ENCODE measurements at places on chromosomes 7 and 10.

DNA sequence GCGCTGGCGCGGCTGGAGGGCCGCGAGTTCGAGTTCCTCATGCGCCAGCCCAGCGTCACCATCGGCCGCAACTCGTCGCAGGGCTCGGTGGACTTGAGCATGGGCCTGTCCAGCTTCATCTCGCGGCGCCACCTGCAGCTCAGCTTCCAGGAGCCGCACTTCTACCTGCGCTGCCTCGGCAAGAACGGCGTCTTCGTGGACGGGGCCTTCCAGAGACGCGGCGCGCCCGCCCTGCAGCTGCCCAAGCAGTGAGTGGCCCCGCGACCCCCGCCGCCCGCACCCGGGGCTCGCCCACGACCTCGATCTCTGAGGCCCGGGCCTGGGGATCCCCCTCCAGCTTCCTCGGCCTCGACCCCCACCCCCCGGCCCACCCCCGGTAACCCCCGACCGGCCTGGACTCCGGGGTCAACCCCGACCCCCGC, 537 bp downstream of the FOXK1 start:
- no peak for DNase-seq

GRCh38 chr7:44685723-44686122, 62.9 kb upstream of the ZMIZ2 start:
- DNase-seq = no peak

DNA sequence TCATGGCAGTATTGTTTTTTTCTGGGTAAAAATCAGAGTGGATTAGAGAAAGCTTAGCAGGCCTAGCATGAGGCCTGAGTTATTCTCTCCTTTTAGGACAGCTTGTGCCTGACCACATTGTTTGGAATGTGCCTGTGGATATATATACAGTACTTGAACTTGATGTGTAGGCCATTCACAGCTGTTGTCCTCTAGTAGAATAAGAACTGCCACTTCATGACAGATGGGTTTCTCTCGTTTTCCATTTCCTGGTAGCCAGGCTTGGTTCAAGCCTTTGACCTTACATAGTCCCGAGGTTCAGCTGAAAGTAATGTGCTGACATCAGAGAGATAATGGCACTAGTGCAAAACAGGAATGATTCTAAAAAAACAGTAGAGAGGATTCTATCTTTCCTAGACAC, 473.9 kb downstream of the AUTS2 start:
- no peak for DNase-seq

- DNase-seq = no peak
Observed at GRCh38 chr7:25831831-25832411, 320.1 kb upstream of the NFE2L3 start.

GRCh38 chr7:17477182-17477581, 178.7 kb downstream of the AHR start:
- DNase-seq = no peak

DNA sequence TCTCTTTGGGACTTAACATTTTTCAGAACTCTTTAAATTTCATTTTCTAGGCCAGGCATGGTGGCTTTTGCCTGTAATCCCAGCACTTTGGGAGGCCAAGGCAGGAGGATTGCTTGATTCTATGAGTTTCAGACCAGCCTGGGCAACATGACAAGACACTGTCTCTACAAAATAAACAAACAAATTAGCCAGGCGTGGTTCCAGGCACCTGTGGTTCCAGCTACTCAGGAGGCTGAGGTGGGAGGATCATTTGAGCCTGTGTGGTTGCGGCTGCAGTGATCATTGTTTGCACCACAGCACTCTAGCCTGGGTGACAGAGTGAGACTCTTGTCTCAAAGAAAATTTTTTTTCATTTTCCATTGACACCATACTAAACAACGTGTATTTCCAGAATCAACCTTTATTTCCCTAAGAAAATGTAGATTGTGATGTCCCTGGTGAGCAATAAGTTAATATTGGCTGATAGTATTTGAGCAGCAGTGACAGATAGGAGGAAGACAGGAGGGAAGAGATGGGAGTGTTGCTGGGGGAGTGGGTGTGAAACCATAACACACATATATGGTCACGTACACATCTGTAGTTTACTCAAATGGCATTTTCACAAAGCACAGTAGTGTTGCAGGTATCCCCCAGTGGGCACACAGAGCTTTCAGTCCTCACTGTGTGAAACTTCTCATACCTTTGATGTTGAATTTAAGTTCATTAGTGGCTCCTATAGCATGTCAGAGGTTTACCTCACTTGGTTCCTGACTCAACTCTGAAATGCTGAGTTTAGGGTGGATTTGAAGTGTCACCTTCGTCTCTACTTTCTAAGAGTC, 205.6 kb downstream of the AUTS2 start:
- DNase-seq = no peak

DNA sequence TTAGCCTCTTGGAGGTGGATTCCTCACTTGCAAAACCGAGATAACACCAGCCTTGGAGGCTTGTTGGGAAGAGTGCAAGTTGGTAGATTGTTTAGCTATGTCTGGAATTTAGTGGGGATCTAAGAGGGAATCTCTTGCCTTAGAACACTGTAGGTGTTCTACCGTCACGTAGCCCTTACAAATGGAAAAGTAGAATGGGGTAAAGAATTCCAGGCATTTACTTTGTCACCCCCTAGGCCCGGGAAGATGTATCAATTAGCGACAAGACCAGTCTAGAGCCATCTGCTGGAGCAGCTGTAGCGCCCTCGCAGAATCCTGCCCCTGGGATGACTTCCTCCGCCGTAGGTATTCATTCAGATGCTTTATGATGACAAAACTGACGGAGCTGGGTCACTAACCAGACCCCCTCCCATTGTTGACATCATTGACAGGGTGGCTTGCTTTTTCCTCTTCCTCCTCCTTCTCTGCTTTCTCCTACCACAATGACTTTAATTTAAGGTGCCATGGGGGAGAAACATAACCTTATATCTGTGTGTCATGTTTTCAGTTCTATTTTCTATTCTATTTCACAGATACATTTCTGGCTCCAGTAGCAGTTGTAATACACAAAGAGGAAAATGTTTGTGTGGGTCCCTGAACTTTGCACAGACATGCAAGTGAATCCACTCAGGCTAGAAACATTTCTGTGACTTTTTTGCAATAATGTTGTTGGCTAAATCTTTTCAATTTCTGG, 262.6 kb upstream of the LYZL1 start:
- DNase-seq = no peak

GRCh38 chr10:54622017-54622416, 179.0 kb downstream of the PCDH15 start:
- DNase-seq = no peak

GRCh38 chr7:144671429-144671828, 164.4 kb downstream of the TPK1 start:
- no peak for DNase-seq

- no peak for DNase-seq
Observed at GRCh38 chr7:67348171-67348570, 351.5 kb downstream of the TYW1 start.

- DNase-seq = no peak
Observed at GRCh38 chr7:129675521-129675920, 64.0 kb downstream of the NRF1 start.

DNA sequence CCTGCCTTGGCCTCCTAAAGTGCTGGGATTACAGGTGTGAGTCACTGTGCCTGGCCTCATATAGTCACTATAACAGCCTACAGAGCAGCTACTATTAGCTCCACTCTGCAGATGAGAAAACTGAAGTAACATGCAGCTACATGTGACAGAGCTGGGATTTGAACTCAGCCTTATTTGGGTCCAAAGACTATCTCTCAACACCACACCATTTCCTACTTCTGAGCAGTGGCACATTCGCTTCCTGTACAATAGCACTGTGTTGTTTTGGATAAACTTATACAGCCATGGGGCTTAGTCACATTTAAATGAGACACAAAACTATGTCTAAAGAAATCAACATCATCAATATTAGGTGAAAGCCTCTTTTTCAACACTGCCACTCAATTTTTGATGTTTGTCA, 69.8 kb upstream of the DNAJB12 start:
- DNase-seq = no peak

- DNase-seq = no peak
Observed at GRCh38 chr10:96967847-96968246, 135.7 kb downstream of the LCOR start.

DNA sequence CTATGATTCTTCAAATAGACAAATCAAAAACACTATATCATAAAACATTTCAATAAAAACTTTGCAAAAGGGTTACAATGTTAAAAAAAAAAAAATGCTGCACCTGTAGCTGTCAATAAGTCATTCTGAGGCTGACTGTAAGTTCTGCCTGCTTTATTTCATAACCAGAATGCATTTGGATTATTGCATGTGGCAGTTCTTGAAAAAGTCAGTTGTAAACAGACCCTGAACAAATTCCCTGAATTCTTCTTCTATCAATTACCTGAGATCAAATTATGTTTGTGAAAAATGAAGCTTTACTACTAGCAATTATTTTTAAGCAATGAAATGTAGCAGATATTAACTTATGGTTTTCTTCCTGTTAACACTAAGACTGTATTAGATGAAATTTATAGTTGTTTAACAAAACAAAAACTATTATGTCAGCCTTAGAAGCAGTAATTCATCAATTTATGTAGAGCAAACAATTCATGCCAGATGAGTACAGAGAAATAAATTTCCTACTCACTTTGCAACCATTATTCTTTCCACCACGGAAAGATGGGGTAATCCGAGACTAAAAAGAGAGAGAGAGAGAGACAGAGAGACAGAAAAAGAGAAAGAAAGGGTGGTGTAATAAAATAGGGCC, 107.8 kb downstream of the SFMBT2 start:
- DNase-seq = no peak

DNA sequence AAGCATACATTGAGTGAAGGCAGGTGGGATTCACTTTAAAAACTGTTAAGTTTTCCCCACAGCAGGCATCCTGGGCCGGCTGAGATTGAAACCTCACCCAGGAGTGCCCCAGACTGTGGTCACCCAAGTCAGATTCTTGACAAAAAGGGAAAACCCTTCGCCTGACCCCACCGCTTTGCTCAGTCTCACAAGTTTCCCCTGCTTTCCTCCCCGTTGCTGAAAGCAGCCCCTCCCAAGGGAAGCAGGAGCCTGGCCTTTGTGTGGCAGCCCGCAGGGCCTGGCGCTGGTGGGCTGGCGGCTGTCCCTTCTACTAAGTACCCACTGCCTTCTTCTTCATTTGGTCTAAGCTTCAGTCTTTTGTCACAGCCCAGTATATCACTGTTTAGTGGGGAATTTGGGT, 16.0 kb downstream of the RNF32 start:
- DNase-seq = no peak

- DNase-seq = no peak
Observed at GRCh38 chr10:78448994-78449418, 415.3 kb downstream of the RPS24 start.

DNA sequence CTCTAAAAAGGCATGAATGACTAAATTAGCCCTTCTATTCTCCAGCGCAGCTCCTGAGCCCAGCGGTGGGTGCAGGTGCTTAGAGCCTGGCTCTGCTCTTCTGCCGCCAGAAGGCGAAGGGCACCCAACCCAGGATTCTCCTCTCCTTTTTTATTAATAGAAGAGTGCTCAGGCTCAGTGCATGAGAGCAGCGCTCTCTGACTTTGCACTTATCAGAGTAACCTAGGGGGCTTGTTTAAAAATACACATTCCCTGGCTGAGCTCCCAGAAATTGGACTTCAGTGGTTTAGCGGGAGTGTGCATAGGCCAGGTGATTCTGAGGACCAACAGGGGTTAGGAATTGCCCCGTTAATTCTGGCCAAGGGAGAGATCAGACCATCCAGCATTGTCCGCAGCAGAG, 1.7 kb upstream of the PFKP start:
- no peak for DNase-seq

DNA sequence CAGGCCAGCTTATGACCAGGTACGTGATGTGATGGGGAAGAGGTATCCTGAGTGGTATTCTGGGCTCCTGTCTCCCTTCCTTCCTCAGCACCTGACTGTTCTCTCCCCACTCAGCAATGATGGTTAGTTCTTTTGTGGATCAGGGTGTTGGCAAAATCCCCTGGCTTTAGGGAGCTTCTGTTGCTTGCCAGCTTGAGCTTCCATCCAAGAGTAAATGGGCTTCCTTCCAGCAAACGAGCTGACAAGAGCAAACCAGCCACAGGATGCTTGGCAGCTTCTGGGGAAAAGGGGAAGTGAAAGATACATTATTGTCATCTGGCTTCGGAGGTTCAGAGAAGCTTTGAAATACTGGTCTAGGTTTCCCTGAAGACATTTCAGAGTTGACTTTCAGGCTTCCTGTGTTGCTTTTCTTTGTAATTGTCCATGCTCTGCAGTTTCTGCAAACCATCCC, 5.2 kb downstream of the DUSP5 start:
- no peak for DNase-seq

GRCh38 chr10:4538016-4538415, 288.0 kb upstream of the AKR1E2 start:
- no peak for DNase-seq

GRCh38 chr10:122338609-122339441, 35.7 kb upstream of the PLEKHA1 start:
- DNase-seq = no peak

GRCh38 chr10:132962623-132963429, 20.5 kb upstream of the CFAP46 start:
- no peak for DNase-seq

DNA sequence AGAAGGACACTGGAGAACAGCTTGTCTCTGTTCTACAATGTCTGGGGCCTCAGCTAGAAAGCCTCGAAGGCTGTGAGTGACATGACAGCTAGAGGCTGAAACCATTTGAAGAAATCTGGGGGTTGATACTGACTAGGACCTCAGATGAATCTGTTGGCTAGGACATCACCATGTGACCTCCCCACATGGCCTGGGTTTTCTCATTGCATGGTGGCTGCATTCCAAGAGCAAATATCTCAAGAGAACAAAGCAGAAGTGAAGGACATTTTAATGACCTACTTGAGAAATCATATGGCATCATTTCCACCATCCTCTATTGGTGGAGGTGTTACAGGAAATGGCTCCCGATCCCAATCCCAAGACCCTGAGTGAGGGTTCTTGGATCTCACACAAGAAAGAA, 450.6 kb upstream of the AUTS2 start:
- no peak for DNase-seq

DNA sequence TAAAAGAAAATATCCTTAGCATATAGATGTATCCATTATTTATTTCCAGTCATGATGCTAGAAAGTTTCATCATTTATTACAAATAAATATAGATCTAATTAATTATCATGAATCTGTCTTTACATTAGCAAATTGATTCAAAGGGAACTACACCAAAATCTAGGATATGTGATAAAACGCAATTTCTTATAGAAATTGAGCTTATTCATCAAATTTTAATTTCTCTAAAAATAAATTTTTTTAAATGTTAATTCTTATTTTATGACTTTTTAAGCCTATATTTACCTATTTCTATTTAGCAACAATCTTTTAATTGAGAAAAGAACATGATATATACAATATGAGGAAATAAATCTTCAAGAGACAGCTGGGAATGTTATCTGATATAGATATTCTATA, 34.0 kb upstream of the ING3 start:
- DNase-seq = no peak

- DNase-seq = no peak
Observed at GRCh38 chr7:30906515-30907240, 5.0 kb upstream of the AQP1 start.

DNA sequence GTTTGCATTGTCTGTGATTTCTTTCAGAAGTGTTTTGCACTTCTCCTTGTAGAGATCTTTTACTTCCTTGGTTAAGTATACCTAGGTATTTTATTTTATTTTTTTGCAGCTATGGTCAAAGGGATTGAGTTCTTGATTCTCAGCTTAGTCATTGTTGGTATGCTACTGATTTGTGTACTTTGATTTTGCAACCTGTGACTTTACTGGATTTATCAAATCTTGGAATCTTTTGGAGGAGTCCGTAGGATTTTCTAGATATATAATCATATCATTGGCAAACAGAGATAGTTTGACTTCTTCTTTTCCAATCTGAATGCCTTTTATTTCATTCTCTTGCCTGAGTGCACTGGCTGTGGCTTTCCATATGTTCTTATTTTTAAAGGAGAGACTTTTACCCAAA, 41.9 kb downstream of the CCSER2 start:
- no peak for DNase-seq

Data from stimulated activated CD8-positive, alpha-beta memory T cell treated with anti-CD3 and anti-CD28 coated beads, Interleukin-7, amount 100 ng/mL, for 1 hour (primary cell).